ENCODE measurements at places on chromosomes 11 and 22. TPM values are rescaled to one million over a fixed set of nuclear protein-coding genes. Genes with fewer than 3 reads are reported as not detected.

DNA sequence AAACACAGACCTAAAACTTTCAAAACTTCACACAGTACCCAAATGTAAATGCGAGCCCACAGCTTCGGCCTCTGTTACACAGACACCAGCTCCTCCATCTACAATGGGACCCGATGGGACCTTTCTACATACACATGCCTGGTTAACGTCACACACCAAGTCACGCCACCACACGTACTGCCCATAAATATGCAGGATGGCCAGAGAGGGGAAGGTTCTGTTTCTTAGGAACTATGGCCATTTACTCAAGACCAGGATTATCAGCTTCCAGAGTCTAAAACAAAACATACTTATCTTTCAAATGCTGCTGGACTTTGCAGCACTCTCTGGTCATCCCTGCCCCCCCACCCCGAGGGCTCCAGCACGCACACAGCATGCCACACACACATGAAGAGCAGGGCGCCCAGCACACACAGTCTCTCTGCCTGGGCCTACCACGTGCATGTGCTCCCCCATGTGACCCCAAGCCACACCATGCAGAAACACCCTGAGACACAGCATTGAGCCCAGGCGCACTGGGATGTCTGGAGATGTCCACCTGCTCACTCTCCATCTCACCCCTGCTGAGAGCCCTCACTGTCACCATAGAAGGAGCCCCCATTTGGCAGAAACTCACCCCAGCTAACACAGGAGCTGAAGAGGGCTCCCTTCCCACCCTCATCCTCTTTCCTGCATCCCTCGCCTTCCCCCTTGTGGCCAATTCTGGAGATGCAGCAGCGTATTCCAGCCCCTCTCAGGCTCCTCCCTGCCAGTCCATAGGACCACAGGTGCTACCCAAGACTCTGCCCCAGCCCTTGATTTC is 61.8 kb downstream of the SLC22A12 start:
- DNase-seq = peak; percentile 87

DNA sequence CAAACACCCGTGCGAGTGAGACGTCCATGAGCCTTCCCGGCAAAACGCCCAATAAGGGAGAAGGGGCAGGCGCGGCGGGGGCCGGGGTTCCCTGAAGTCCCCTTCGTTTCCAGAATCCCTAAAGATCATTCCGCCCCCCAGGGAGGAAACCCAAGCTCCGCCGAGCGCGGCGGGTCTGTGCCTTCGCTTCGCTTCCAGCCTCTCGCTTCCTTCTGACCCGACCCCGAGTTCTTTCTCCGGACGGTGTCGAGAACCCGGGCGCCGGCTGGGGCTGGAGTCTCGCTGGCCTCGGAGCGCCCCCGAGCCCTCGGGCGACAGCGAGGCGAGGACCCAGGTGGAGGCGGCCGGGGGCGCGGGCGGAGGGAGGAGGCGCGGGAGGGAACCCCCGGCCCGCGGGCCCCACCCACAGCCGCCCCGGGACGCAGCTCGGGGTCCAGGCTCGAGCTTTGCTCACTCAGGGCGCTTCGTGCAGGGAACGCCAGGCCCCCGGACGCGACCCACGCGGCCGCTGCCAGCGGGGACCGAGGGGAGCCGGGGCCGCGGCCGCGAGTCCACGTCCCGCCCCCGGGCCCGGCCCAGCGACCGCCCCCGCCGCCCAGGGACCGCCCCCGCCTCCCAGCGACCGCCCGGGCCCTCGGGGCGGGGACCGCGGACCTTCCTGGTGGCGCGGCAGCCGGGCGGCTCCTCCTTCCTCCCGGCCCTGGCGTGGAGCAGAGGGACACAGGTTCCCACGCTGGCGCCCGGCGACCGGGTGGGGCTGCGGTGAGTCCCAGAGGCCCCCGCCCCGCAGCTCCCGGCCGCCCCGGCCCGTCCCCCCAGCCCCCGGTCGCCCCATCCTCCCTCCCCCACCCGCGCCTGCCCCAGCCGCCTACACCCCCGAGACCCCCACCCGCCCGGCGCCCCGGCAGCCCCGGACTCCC is at the start of gene PGGHG:
TSS of gene PGGHG (plus strand) at position 649 of the 920 bp plus-strand sequence. CDS start 691 bp downstream, outside the sequence.
- DNase-seq = peak; percentile 62

- no peak for DNase-seq
Observed at GRCh38 chr11:128714123-128714522, 20.3 kb downstream of the FLI1 start.

- DNase-seq = no peak
Observed at GRCh38 chr22:17944256-17944655, 80.1 kb downstream of the MICAL3 start.

GRCh38 chr11:19931771-19932369 is 219.2 kb downstream of the NAV2 start:
- no peak for DNase-seq

GRCh38 chr11:43786016-43786415 is 94.6 kb upstream of the ALKBH3 start:
- DNase-seq = no peak

DNA sequence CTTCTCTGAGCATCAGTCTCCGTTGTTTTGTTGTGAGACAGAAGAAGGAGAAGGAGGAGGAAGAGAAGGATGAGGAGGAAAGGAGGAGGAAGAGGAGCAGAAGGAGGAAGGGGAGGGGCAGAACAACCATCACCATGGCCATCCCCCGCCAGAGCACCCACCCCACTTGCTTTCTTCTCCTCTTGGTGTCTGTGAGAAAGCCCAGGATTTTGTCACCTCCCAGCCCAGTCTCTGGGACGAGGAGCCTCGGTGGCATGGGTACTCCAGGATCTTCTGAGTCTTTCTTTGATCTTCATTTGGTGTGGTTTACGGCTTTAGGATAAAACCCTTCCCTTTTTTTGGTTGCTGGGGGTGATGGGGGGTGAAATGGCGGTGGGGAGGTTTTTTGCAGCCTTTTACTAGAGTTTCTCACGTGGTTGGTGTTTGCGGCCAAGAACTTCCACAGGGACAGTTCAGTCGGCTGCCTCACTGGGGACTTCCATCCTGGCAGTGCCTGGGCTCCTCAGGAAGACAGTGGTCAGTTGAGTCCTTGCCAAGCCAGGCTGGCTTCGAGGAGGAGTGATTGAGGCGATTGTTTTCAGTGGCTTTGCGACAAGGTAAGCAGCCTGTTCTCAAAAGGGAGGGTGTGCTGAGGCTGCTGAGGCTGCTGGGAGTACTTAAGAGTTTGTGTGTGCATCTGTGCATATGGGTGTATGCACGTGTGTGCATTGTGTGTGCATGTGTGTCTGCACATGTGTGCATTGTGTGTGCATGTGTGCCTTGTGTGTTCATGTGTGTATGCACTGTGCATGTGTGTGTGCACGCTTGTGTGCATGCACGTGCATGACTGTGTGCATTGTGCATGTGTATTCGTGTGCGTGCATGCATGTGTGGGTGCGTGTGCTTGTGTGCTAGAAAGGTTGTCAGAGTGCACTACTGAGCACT is 567.5 kb downstream of the TBC1D22A start:
- DNase-seq = no peak

DNA sequence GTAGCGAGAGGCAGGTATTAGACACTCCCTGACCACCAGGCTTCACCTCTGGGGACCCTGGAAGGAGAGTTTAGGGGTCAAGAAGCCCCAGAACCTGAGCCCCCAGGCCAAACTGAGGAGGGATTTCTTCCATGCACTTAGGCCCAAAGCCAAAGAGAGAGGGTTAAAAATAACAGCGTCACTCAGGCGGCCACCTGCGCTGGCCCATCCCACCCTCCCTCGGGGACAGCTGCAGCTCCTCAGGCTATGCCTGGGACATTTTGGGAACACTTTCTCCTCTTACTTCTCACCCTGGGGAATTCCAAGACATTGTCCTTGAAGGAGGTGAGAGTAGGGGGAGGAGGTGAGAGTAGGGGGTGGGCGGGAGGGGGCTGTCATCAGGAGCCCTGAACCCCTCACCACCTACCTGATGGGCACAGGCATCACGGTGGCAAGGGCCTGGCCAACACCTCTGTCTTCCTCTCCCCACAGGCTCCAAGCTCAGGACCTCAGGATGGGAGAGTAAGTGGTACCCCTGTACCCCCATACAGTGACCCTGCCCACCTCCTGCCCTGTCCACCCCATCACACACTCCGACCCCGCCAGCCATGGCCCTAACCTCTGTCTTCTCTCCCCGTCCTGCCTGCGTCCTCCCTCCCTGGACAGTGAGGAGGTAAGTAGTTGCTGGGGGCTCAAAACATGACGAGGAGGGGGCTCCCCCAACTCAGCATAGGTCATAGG is 583 bp downstream of the TNNI2 start:
- DNase-seq = no peak

DNA sequence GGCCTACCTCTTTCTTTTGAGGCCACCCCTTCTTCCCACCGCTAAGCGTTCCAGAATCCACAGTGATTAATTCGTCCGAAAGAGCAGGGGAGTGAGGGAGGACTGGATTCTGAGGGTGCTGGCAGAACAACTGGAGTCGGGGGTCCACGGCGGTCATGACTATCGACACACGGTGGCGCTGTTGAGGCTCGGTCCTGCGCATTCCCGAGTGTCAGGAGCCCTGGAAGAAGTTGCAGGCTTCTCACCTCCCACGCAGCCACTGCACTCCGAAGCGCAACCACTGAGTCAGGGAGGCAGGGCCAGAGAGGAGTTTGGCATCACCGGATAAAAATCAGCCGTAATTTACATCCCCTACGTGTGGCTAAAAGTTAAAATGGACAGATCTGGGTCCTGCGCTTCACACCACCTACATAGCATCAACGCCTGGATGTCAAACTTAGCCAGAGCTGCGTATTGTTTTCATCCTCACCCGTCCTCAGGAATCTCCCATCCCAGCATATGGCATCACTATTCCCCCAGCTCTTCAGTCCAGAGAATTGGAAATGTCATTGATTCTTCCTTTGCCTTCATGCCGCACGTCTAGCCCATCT is 10.7 kb upstream of the CTSF start:
- peak; percentile 91 for DNase-seq

DNA sequence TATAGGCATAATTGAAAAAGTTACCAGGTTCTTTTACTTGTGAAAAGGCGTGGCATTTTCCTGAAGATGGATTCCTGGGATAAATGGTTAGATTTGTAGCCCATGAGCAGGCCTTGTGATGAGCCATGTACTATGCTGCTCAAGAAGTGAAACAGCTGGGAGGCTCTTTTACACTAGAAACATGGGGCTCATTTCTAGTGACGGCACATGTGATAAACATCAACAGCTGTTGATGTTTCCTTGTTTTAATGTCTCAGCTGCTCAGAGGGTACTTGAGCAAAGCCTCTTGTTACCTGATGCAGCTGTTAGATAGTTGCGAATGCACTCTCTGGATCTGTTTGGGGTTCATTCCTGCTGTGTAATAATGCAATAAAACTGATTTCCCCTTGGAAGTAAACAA is 396.8 kb downstream of the GUCY1A2 start:
- no peak for DNase-seq

- no peak for DNase-seq
Observed at GRCh38 chr11:35118906-35119305, 20.1 kb upstream of the CD44 start.

DNA sequence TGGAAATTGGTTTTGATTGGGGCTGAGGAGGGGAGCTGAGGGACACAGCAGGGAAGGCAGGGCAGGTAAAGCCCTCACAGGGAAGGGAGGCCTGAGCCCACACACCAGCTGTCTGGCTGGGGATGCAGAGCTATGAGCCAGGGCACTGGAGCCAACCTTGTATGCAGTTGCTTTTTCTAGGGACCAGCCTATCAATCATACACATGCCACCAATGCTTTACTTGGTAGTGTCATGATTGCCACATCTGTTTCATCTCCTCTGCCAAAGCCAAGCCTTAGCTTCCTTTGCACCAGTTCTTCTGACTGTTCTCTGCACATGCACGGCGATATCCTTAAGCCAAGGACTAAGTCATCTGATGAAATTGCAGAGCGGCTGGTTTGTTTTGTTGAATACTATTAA is 207.1 kb upstream of the PLET1 start:
- no peak for DNase-seq

- no peak for DNase-seq
Observed at GRCh38 chr22:36068776-36069344, 40.2 kb upstream of the RBFOX2 start.

DNA sequence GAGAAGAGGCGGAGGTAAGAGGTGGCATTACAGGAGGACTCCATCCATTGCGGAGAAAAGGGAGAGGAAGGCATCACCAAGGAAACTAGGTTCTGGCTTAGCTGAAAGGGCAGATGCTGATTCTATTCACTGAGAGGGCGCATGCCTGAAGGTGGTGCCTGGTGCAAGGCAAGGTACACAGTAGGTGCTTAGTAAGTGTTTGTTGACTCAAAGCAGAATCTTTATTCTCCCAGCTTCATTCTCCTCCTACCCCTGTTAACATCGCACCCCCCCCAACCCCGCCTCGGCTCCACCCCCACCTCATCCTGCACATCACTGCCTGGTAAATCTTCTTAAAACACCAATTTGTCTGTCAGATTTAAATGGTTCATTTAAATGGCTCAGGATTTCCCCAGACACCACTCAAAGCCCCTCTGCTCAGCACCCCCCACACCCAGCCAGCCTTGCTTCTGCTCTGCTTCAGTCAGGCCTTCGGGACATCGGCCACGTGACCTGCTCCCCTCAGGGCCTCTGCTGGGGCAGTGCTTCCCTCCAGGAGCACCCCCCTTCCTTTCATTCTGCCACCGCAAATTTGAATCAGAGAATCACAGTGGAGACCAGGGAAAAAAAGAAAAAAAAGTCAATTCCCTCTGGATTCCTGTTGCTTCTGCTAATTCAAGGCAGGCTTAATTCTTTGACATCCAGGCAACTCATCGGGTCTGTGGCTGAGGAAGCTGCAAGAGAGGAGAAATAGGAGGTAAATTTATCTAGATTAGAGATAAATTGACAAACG is 17.8 kb upstream of the RCN1 start:
- DNase-seq = no peak

- DNase-seq = no peak
Observed at GRCh38 chr11:110977661-110978060, 265.4 kb upstream of the ARHGAP20 start.

GRCh38 chr11:66856496-66857233 is at the start of gene LRFN4:
TSS of gene LRFN4 (plus strand) at chr11:66857064. CDS start at chr11:66857745, 681 bp downstream.
- DNase-seq = peak; percentile 69

DNA sequence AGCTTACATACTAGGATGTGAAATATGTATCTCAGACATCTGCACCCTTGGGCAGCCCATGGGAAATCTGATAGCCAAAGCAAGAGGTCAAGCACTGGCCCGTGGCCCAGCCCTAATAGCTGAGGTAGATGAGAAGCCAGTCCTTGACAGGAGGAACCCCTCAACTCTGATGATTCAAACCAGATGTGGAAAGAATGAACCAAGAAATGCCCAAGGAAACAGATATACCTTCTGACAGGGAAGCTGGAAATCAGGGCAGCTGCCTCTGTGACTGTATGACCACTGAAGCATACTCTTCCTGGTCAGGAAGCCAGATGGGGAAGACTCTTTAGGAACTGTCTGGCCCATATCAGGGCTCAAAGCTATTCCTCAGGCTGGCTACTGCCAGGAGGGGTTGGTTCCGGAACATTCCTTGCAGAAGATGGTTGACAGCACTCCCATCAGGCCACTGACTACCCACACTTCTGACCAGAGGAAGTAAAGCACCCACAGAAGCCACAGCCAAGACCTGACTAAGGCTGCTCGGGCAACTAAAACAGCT is 124.2 kb downstream of the SWAP70 start:
- no peak for DNase-seq

DNA sequence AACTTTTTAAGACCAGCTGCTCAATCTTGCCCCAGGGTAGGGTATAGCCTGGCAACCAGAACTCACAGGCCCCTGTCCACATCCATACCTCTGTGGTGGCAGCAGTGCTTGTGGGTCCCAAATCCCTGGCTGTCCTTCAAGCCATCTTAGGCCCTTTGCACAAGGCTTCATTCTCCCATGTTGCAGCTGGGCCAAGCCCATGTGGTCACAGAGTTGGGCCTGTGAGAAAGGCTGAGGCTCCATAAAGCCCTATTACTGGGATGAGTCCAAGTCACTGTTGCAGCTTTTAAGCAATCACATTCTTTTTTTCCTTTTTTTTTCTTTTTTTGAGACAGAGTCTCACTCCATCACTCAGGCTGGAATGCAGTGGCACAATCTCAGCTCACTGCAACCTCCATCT is 47.9 kb upstream of the SLC25A1 start:
- no peak for DNase-seq

Gene DUSP8
- total RNA-seq = 1.3 TPM

Measured in activated CD4-positive, alpha-beta T cell treated with anti-CD3 and anti-CD28 coated beads for 36 hours (primary cell).